Thoracic aorta (tissue), 2 donors: ENCODE measurements at places on chromosomes 5 and 9.
A peak's percentile ranks its signal among the peaks of the same experiment; 100 is the strongest.

- no peak for DNase-seq
These were observed 44.7 kb downstream of the ERAP1 start for GRCh38 chr5:96763026-96763425.

DNA sequence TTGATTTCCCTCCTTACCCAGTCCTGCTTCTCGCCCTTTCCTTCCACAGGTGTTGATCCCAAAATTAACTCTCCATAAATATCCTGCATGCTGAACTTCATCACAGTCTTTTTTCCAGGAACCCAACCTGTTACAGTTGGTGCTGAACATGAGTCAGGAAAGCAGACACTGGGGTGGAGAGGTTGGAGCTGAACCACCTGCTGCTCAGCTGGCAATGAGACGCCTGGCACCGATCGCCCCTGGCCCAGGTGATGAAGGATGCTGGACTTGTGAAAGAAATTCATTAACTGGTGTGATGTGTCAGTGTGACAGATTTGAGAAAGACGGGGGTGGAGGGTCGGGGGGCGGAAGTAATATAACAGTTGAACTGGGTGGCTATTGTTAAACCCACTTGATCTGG is 30.6 kb downstream of the CPLX2 start:
- DNase-seq, result no peak

- DNase-seq, result no peak
These were observed 271.2 kb downstream of the FAM114A2 start for GRCh38 chr5:153767221-153768188.

DNA sequence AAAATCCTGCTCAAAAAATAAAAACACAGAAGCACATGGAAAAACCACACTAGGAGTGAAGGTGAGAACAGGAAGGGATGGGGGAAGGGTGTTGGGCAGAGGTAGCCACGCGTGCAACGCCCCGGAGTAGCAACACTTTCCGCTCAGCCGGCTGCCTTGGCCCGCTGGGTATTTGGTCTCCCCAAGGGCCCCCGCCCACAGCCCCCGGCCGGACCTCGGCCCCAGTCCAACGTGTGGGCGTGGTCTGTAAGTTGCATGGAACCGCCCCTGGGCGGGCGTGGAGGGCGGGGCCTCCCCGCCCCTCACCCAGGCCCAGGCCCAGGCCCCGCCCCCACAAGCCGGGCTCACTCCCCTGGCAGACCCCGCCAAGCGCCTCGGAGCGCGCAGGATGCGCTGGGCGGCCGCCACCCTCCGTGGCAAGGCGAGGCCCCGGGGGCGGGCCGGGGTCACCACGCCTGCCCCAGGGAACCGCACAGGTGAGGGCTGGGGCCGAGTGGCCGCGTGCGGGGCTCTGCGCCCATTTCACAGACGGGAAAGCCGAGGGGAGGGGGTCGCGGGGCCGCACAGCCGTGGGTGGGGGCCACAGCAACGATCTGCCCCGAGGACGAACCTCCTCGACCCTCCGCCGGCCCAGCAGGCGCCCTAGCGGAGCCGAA is at the start of gene SUSD3:
Gene SUSD3 (plus strand): TSS at position 347 of the 656 bp plus-strand sequence. CDS start 42 bp downstream, at position 389.
- no peak for DNase-seq

GRCh38 chr5:87361536-87362213 is 51.1 kb downstream of the CCNH start:
- no peak for DNase-seq

GRCh38 chr9:37953775-37954437 is 50.0 kb upstream of the SLC25A51 start:
- DNase-seq, result peak; percentile 58

- no peak for DNase-seq
These were observed 142.0 kb upstream of the ALDH1B1 start for GRCh38 chr9:38250279-38251035.

DNA sequence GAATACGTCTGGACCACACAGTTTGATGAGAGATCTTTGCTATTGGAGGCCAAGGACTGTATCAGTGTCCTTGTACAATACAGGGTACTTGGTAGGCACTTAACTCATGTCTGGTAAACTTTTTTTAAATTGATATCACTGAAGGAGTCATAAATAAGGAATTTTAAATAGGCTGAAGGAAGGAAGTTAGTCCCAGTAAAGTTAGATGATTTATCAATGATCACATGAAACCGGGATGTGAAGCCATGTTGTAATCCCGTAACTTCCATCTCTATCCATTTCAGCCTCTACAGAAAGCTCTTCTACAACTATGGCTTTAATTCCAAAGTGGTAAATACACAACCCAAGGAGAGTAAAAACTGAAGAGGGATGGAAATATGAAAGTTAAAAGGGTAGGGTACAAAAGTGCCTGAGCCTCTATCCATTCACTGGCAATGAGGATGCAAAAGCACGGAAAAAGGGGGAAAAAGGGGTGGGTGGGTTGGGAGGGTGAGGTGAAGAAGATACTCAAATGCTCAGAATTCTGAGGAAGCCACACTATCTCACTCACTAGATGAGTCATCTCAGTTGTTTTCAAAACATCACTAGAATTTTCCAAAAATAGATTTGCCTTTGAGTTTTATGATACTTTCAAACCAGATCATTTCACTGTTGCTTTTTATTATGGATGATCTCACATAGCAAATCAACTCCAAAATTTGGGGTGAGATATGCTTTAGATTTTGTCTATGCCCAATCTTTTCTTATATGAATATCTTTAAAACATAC is 1053.5 kb downstream of the NR2F1-AS1 start:
- no peak for DNase-seq

DNA sequence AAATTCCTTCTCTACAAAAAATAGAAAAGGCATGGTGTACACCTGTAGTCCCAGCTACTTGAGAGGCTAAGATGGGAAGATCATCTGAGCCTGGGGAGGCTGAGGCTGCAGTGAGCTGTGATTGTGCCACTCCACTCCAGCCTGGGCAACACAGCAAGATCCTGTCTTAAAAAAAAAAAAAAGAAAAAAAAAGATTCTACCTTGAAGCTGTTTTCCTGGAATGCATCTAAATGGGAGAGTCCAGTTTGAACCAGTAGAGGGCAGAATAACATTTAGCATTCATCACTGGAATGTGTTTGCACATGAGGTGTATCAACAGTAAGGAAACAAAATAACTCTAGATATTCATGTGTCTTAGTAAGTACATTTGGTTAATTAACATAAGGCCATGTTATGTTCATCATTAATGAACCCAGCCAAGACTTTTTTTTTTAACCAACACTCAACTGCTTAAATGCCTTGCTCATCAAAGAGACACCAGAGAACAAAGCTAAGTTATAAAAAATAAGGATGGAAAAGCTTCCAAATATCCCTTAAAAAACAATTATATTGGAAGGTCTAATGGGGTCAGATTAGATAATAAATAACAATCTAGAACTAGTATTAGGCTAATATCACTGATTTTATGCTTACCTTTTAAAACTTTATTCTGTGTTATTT is 16.1 kb downstream of the IFNE start:
- DNase-seq, result no peak
